ENCODE measurements at places on chromosomes 7 and 10.

GRCh38 chr7:111067251-111067650, 23.7 kb upstream of the LRRN3 start:
- DNase-seq = no peak

DNA sequence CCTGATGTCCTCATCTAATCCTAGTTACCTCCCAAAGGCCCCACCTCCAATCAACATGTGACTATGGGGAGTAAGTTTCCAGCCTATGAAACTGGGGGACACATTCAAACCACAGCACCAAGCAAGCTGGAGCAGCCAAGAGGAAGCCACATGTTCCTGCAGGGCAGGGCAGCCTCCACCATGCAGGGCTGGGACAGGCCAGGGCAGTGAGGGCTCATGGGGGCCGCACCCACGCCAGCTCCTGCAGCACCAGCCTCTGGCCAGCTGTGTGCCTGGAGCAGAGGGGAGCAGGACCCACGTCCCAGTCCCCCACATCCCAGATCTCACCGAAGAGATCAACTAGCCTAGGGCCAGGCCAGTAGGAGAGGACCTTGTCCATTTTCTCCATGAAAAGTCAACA, 85.9 kb upstream of the INSIG1 start:
- DNase-seq = no peak

- no peak for DNase-seq
Measured at GRCh38 chr7:134200970-134201369, 73.8 kb downstream of the LRGUK start.

DNA sequence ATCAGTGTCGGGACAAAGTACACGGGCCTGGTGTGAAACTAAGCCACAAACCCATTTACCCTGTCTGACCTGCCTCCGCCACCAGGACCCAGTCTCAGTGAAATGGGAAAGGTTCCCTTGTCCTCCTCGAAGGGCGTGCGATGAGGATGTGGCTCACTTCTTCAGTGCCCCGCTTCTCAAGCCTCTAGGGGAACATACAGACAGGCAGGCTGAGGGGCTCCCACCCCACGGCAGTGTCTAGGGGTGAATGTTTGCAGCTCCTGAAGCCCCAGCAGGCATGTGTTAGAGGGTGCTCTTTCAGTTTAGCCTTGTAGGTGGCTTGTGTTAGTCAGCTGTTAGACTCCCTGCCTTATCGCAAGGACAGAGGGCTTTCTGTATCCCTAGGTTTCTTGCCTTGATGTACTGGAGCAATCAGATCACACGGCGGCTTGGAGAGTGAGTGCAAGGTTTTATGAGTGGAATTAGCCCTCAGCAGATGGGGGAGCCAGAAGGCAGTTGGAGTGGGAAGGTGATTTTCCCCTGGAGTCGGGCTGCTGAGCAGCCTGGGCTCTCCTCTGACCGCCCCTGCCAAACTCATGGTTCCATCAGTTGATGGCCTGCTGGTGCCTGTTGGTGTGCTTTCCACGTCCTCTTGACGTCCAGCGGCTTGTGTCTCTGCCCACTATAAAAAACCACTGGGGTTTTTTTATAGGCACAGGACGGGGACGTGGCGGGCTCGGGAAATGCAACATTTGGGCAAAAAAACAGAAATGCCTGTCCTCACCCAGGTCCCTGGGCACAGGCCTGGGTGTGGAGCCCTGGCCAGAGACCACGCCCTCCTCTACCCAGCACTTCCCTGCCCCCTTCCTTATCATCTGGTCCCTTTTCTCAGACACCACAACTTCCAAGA, 759 bp downstream of the NUDT1 start:
- peak; percentile 30 for DNase-seq

DNA sequence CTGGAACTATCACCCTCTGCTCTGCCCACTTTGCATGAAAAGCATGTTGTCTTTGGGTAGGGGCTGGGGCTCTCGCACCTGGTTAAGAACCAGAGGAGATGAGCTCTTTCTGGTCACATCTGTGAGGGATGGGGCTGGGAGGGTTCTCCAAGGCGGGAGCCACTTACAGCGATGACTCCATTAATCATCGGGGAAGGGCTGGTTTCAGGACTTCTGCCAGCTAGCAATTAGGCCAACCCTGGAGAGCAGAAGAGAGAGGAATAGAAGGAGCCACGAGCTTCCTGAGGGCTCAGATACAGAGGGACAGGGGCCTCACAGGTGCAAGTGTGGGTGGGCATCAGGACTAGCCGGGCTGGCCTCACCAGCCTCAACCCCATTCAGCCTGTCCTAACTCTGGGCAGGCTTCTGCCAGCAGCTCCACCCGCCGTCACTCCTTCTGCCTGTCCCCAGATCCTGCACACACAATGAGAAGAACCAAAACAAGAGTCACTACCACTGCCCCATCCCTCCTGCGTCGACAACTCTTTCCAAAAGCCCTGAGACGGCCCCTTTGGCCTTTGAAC, 8.4 kb downstream of the AQP1 start:
- no peak for DNase-seq

- DNase-seq = peak; percentile 96
Measured at GRCh38 chr7:66326501-66327215, 121.5 kb downstream of the TPST1 start.

- DNase-seq = no peak
Measured at GRCh38 chr7:127715901-127716300, 63.9 kb downstream of the SND1 start.

DNA sequence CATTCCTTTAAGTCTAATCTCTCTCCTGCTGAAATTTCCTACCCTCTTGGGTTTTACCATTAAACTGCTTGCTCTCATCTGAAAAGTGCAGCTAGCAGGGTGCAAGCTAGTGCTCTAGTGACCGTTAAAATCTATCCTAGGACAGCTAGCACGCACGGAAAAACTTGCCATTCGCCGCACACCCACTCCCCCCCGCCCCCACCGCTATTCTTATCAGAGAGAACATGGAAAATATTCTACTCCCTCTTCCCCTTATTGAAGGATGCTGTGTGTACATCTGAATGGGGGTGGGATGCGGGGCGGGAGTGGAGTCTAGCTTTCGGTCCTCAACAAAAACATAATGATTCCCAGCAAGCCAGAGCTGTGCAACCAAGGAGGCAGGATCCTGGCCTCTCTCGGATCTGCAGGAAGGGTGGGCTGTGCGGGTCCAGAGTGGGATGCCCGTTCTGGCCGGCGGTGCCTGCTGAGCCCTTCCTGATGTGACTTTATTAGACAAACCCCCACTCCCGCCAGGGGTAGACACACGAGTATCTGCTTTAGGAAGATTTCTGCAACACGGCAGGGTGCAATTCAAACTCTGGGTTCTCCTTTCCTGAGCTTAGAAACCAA, 1.1 kb upstream of the ADRA2A start:
- no peak for DNase-seq

GRCh38 chr7:7617550-7617949, 23.0 kb upstream of the UMAD1 start:
- DNase-seq = no peak

- peak; percentile 63 for DNase-seq
Measured at GRCh38 chr10:114648368-114648767, 9.7 kb downstream of the ABLIM1 start.

- no peak for DNase-seq
Measured at GRCh38 chr7:67854221-67855178, 857.9 kb downstream of the TYW1 start.

GRCh38 chr10:37713642-37714041, 143.8 kb downstream of the ZNF248 start:
- DNase-seq = no peak

DNA sequence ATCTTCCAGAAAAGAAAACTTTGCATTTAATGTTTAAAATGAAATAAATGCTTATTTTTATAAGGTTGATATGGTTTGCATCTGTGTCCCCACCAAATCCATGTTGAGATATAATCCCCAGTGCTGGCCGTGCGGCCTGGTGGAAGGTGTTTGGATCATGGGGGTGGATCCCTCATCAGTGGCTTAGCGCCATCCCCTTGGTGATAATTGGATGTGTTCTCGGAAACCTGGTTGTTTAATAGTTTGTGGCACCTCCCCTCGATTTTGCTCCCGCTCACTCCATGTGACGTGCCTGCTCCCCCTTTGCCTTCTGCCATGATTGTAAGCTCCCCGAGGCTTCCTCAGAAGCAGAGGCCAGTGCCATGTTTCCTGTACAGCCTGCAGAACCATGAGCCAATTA, 2.4 kb upstream of the MTPAP start:
- no peak for DNase-seq

DNA sequence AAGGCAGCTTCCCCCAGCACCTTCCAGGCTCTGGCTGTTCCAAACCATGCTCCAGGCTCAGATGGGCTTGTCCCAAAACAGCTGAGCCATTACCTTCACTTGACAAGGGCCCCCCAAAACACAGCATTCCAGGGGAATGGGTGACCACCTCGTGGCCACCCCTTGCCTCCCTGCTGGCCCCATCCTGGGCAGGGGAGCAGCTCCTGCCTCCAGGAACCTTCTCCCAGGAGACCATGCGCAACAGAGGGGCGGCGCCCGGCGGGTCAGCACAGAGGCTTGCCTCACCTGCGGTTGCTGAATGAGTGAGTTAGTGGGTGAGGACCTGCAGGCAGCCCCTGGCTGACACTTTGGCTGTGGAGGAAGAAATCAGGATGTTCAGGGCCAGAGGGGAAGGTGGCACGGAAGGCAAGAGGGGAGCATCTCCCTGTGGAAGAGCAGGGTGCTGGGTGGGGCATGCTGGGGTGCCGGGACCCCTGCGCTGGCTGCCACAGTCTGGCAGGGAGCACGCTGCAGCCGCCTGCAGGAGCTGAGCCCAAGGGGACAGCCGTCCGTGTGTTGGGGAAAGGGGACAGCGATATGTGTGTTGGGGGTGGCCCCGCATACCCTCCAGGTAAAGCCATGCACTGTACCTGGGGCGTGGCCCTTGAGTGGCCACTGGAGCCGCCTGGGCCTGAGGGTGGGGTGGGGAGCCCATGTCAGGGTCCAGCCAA, 54.7 kb downstream of the PWWP2B start:
- no peak for DNase-seq

GRCh38 chr7:17069146-17069545, 187.4 kb upstream of the AGR3 start:
- no peak for DNase-seq

GRCh38 chr10:62095181-62096122, 173.2 kb downstream of the RTKN2 start:
- peak; percentile 73 for DNase-seq

DNA sequence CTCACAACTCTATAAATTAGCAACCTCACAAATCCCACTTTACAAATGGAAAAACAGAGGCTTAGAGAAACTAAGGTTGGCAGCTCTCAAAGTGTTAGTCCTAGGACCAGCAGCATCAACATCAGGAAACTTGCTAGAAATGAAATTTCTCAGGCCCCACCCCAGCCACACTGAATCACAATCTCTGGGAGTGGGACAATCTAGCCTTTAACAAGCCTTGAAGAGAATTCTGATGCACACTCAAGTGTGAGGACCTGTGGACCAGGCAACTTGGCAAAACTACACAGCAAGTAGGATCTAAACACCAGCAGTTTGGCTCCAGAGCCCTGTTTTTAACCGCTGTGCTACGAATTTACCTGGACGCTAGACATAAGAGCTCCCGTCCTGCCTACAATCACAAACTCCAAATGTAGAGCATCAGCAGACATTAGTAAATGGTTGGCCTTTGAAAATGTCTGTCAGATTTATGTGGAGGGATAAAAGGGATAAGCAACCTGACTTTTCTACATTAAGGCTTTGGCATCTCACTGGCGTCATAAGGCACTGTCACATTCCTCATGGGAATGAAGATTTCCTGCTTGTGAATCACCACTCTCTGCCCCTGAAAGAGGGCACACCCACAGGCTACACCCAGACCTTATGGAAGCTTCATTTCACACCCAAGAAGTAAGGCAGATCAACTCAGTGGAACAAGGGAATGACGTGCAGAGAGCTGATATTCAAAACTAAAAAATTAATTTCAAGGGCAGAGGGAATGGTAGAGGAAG, 34.5 kb downstream of the PPP1R3C start:
- peak; percentile 48 for DNase-seq

GRCh38 chr7:106218546-106218945, 66.2 kb downstream of the NAMPT start:
- peak; percentile 68 for DNase-seq

DNA sequence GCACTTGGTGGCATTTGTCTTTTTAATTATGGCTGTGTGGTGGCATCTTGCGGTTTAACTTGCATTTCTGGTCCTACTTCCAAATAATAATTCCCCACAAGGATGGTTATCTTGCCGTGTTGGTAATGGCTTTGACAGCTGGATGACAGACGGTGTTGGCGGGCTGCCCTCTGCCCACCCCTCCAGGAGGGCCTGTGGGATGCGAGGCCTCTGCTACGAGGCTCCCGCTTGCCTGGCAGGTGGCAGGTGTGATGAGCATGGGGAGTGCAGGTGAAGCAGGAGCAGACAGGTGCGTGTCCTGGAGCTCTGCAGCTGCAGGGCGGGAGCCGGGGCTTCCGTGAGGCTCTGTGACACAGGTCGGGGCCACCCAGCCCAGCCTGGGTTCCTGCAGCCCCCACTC, 11.8 kb downstream of the INPP5A start:
- no peak for DNase-seq

DNA sequence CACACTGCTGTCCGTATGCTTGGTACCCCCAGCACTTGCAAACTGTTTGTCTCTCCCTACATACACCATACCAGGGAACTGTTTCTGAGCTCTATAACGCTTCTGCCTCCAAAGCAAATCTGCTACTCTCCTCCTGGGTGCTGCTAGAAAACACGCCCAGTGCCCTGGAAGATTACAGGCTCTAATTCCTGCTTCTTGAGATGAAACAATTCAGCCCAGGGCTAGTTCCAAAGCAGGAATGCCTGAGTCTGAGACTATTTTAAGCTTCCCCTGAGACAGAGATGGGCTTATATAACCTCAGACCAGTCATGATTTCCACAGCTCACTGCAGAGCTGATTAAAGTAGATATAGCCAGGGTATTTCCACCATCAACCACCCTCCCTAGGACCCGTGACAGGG, 327.1 kb downstream of the GPR158 start:
- DNase-seq = no peak

- DNase-seq = peak; percentile 95
Measured at GRCh38 chr10:34906067-34906965, 91.2 kb upstream of the PARD3 start.

- DNase-seq = no peak
Measured at GRCh38 chr10:74900297-74900696, 73.9 kb downstream of the KAT6B start.

DNA sequence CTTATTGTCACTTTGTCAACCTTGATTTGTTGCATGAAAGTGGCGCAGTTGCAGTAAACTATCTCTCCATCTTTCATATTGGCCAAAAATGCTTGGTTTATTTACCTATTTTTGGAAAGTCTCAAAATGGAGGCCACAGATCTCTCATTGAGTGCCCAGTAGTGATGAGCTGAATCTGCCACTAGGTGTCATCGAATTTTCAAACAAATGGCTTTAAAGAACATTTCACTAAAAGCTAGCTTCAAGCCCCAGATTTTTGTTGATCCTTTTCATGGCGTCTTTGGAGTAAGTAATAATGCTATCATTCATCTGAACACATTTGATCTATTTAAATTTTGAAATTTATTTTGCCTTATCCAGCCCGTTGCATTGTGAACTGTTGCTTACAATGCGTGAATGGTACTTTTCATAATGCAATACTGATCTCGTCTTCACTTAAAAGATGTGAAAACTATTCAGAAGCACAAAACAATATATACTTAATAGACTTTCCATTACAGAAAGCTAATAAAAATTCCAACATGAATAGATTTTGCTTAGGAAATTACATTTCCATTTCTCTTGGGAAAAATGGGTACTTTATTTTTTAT, 236.2 kb downstream of the DNAJB9 start:
- peak; percentile 63 for DNase-seq

All from choroid plexus epithelial cell (primary cell).